ENCODE measurements at places on chromosomes 2 and 18. TPM values are rescaled to one million over a fixed set of nuclear protein-coding genes. Genes with fewer than 3 reads are reported as not detected.

The DPP10 gene
- total RNA-seq = not detected

The ACMSD gene
- not detected for total RNA-seq

The MDH1B gene
- 1.1 TPM for total RNA-seq

The CTNNA2 gene
- total RNA-seq = 0.14 TPM

The DSC3 gene
- total RNA-seq = 1.2 TPM

The MIB1 gene
- 10.2 TPM for total RNA-seq

The PDE1A gene
- total RNA-seq = 0.17 TPM

The CIB4 gene
- 0.50 TPM for total RNA-seq

The LAMA3 gene
- 51.4 TPM for total RNA-seq

The KCNF1 gene
- total RNA-seq = 44.6 TPM

The MBD1 gene
- total RNA-seq = 34.2 TPM

The CNTNAP5 gene
- total RNA-seq = not detected

The RALB gene
- total RNA-seq = 65.5 TPM

The NXPH2 gene
- not detected for total RNA-seq

The ALLC gene
- not detected for total RNA-seq

The NEMP2 gene
- total RNA-seq = 8.6 TPM

The ZNF804A gene
- total RNA-seq = not detected

The CD8A gene
- 0.34 TPM for total RNA-seq

The QPCT gene
- total RNA-seq = 21.2 TPM

The CELF4 gene
- not detected for total RNA-seq

The CLEC4F gene
- not detected for total RNA-seq

Measured in A549 treated with GW870086 at 1 μM for 4 hours (cell line).